ENCODE measurements at places on chromosomes 1 and 21.

- DNase-seq, result no peak
Observed at GRCh38 chr1:1345384-1345783, 3.8 kb downstream of the DVL1 start.

GRCh38 chr1:118186026-118186425 is 998 bp upstream of the SPAG17 start:
- DNase-seq, result no peak

GRCh38 chr1:167938080-167938636 is 1.3 kb upstream of the MPC2 start:
- no peak for DNase-seq

- no peak for DNase-seq
Observed at GRCh38 chr21:18620436-18620835, 216.9 kb upstream of the TMPRSS15 start.

Data from activated naive CD8-positive, alpha-beta T cell treated with anti-CD3 and anti-CD28 coated beads, Interleukin-2, amount 50 U/mL, for 16 hours (primary cell).